NCI-H1092 (cell line): ENCODE measurements at places on chromosomes 7 and 10.
A peak's percentile ranks its signal among the peaks of the same experiment; 100 is the strongest.

- no peak for DNase-seq
Measured at GRCh38 chr10:80168679-80169380, 36.3 kb downstream of the PLAC9 start.

DNA sequence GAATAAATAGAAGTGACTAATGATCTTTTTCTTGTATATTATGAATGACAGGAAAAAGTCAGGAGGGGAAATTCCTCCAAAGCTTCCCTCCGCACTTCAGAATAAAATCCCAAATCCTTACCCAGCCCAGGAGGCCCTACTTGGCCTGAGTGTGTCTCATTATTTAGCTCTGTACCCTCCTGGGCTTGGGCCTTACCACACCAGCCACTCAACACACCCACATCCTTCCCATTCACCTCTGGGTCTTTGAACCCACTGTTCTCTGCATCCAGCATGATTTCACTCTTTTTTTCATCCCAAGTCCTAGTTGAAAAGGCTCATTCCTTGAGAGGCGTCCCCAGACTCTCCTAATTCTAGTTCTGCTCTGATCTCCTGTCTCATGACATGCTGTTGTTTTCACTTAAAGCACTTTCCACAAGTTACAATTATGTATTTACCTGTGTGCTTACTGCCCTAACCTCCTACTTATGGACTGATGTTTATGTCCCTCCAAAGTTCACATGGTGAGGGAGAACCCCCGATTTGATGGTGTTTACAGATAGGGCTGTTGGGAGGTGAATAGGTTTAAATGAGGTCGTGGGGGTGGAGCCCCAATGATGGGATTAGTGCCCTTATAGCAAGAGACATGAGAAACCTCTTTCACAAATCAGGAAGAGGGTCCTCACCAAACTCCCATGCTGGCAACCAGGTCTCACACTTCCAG, 6.4 kb downstream of the NOD1 start:
- DNase-seq, result no peak

DNA sequence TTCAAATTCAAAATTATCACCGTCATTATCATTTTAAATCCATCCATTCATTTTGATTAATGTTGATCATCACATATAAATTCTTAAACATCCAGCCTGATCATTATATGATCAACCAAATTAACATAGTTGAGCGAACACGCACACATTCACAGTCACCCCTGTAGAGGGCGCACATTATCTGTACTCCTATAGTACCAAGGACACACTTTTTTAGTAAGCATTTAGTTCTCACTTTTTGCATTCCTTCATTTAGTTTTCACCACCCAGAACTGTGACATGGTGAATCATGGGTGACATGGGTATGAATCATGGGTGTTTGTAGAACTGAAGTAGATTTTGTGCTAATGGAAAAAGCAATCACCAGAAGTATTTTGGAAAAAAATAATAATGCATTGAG, 26.0 kb upstream of the ZNF735 start:
- no peak for DNase-seq

DNA sequence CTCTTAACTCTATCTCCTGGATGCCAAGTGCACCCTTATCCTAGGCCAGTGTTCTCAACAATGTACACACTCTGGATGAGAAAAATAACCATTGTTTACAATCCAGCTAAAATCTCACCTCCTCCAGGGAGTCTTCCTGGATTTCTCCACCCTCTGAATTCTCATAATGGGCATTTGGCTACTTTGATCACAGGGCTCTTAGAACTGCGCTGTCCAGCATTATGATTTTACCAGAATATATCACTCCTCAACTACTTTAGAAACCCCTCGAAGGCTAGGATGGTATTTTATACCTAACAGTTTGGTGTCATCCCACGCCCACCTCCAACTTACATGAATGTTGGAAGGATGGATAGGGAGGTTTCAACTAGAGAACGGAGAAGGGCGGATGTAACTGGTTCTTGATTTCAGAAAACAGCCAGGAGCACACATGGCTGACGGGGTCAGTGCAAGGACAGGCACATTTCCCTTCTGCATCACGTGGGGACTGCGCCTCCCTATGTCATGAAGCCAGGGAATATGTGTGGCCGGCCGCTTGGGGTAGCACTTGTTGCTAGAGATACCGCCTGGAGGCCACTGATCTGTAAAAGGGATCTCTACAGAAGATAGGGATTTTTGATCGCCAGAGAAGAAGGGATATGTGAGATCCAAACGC, 1.2 kb upstream of the ATP6V0E2 start:
- DNase-seq, result peak; percentile 84

- DNase-seq, result no peak
Measured at GRCh38 chr10:99569961-99570360, 37.2 kb downstream of the NKX2-3 start.

GRCh38 chr10:110058212-110058611, 50.4 kb downstream of the ADD3 start:
- DNase-seq, result no peak

DNA sequence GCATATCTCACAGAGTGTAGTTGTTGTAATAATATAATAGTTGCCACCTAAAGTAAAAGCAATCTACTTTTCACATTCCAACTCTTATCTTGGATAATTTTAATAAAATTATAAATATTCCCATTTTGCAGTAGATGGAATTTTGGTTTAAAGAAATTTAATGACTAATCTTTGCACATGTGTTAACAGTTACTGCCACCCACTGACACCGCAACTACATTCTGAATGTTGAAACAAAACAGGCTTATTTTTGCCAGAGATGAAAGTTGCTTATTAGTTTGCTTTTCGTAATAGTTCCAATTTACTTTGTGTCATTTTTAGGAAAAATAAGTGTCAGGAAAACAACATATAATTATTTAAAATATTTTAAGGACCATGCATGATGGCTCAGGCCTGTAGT, 557.5 kb upstream of the PCDH15 start:
- DNase-seq, result no peak

DNA sequence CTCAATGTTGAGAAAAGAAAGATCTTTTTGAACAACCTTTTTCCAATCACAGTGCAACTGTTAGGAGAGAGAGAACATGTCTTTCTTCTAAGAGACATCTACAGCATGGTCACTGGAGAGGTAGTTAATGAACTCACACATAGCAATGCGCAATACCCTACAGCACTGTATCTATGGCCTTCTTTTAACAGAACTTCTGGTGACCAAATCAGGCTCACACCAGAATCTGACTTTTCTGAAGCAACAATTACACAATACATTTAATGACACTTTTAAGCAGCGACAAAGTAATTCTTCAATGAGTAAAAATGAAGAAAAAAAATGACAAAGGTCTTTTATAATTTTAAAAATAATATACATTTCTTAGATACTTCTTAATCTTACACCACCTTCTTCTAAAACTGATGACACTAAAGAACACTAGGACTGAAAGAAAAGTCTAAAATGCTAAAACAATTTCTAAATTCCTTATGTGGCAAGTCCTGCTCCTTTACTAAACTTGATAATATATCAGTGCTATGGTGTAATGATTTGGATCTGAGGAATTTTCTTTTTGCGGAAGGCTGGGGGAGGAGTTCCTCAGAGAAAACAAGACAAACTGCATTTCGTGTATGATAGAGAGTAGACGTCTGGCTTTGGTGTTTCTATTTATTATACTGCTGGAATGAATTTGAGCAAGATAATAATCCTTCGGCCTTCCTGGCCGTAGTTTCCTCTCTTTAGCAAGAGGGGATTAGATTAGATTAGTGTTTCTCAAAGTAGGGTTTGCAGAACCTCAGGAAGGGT, 166.3 kb downstream of the ZNF438 start:
- no peak for DNase-seq

DNA sequence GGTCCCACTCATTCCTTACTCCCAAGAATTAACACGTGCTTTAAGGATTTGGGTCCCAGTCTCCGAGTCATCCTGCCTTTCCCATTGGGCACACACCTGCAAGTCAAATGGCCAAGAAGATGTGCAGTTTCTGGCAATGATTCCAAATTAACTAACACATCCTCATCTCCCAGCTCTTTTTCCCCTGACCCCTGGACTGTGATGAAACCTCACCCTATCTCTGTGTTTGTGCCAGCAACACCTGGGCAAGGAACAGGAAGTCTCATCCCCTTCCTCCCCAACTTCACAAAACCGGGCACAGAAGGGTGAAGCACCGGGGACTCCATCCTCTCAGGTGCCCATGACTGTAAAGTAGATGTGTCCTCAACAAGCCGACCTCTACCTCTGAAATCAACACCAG, 54.8 kb downstream of the PLXNA4 start:
- no peak for DNase-seq

GRCh38 chr7:132164558-132165125, 411.6 kb downstream of the PLXNA4 start:
- DNase-seq, result no peak

DNA sequence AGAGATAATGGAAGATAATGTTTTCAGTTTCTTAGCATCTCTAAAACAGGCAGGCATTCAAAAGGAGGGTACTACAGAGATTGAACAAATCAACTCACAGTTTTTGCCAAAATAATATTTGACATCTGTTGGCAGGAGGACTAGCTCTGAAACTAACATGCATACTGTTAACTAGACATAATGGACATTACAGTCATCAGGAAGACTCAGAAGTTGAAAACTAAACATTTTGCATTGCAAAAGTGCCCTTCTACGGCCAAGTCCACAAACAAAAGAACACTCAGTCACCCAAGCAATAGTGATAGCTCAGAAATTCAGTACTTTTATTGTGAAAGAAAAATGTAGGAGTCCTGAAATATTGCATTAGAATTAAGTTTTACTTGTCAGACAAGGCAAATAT, 399.0 kb downstream of the HGF start:
- no peak for DNase-seq

DNA sequence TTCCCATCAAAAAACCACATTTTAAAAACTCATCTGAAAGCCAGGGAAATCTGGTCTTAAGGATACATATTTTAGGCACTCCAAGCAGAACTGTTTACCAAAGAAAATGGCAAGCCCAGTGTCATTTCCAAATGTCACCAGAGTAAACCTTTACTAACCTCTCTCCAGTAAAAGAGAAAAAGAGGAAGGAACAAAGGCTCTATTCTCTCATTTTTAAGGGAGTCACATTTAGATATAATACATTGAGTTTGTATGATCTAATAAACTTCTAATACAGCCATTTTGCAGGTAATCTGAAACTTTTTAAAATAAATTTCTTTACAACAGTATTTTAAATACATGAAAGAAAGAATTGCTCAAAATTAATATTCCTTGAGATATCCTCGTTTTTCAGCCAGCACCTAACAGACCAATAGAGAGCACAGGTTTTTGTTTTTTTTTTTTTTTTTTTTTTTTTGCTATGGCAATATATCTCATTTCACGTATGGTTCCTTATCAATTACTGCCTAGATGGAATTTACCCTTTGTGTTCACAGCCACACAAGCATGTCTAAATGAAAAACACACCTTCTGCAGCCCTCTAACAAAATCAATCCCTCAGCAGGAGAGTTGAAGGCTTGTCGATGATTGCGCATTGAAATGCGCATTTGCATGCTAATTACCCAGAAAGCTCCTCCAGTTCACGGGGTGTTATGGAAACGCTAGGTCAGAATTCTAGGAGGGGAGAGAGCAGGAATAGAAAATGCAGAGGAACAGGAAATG, 39.8 kb upstream of the MSRB2 start:
- DNase-seq, result no peak

DNA sequence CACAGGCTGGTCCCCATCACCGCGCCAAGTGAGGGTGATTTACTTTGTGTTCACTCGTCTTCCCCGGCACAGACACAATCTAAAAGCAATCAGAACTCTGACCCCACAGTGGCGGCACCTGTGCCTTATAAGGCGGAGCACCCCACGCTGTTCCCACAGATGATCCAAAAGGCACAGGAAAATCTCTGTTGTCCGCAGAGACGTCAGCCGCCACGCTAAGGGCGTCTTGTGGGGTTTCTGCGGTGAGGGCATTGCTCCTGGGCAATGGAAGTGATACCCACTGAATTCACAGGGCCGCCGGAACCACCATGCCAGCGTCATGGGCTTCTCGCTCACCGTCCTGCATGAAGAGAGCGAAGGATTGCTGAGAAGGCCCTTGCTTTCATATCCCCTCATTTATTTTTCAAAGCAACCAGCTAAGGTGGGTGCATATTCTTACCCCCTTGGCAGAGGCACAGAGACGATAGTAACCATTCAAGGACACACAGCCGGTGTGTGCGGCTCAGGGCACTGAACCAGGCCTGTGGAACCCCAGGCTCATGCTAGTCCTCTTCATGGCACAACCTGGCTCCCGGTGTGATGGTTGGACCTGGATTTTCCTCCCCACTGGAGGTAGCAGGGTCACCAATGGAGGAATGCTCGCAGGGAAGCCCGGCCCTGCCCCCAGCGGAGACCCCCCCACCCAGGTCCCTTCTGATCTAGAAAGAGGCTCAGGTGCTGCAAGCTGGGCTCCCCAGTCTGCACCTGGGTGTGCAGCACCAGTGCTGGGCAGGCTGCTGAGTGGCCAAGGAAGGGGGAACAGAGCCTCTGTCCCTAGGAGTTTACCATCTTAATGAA, 279.0 kb downstream of the TCERG1L start:
- DNase-seq, result no peak

DNA sequence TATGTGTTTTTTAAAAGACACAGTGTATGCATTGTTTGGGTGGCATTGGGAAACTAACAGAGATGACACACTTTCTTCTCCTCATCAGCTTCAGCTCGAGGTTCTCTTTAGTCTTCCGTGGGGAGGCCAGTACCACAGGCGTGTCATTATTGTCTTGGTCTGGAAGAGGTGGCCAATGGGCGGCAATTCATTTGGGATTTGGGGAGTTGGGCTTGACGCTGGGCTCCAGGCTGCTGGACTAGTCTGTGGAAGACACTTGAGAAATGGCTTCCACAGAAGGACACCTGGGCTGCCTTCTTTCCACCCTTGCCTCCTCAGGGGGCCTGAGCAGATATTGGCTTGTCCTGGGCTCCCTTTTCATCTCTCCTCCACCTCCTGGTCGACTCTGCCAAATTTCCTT, 192.2 kb downstream of the SH2D4B start:
- no peak for DNase-seq
